Tibial artery (tissue), 4 donors: ENCODE measurements at places on chromosomes 12 and 14.
A peak's percentile ranks its signal among the peaks of the same experiment; 100 is the strongest.

DNA sequence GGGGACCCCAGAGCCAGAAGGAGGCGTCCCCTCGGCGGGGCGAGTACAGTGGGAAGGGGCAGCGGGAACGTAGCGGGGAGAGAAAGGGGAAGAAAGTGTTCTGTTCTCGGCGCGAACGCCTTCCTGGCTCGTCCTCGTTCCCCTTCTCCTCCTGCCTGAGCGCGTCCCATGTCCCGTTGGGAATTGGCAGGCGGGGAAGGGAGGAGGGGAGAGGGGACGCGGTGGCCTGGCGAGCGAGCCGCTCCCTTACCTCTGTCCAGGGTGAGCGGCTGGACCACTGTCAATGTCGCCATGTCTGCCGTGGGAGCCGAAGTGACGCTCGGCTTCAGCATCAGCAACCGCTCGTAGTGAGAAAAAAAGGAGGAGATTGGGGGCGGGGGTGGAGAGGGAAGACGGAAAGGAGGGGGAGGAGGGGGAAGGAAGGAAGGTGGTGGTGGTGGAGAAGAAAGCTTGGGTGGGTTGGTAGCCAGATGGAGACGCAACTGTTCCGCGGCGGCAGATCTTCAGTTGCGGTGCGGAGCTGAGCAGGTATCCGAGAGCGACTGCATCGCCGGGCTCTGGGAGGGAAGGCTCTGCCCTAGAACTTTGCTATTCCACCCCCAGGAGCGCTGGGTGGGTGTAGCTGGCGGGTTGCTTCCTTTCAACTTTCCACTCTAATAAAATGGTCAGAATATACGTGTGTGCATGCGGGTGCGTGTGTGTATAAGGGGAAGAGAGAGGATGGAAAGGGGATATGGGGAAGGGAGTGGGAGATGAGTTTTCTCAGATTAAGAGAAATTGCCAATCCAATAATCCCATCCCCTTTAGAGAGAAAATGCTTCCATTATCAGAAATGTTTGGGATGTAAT, at the start of gene LIN7A:
TSS of gene LIN7A (minus strand) at position 544 of the 848 bp plus-strand sequence. CDS start at position 332, 212 bp downstream.
- H3K36me3 ChIP-seq = no peaks in the 10 kb centered on the region
- H3K27me3 ChIP-seq = no peaks in the 10 kb centered on the region
- H3K27ac ChIP-seq = peak within 1 kb of the TSS; percentile 67
- peaks cover 3% of the 10 kb centered on the region for H3K4me1 ChIP-seq

DNA sequence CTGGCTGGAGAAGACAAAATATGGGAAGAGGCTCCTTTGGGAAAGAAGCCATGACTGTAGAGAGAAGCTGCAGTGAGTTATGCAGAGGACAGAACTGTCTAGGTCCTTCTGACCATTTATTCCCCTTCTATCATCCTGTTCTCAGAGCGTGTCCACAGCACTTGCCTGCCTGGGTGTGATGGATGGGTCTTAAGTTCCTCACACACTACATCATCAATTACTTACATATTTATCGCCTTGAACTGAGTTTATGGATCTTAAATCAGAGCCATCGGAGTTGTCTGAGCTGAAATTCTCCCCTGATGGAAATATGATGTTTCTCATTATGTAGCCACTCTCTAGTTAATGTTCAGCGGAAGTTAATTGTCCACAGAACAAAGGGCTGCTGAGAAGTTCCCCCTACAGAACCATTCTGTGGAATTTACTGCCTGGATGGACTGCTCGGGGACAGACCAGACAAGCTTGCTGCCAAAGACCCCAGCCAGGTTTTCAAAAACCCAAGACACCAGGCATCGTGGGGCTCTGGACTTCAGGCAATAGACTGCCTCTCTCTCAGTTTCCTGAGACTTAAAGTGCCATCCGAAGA, 232.5 kb upstream of the NOS1 start:
- H3K27me3 ChIP-seq = no peaks in the 10 kb centered on the region
- H3K36me3 ChIP-seq = no peaks in the 10 kb centered on the region
- no peak overlapping the region for H3K27ac ChIP-seq
- no peaks in the 10 kb centered on the region for H3K4me1 ChIP-seq
- H3K4me3 ChIP-seq = no peak overlapping the region

GRCh38 chr12:31558521-31558920, 32.4 kb downstream of the DENND5B start:
- no peak overlapping the region for H3K27ac ChIP-seq
- no peaks in the 10 kb centered on the region for H3K36me3 ChIP-seq
- DNase-seq = no peak
- no peaks in the 10 kb centered on the region for H3K4me1 ChIP-seq
- H3K4me3 ChIP-seq = no peak overlapping the region

DNA sequence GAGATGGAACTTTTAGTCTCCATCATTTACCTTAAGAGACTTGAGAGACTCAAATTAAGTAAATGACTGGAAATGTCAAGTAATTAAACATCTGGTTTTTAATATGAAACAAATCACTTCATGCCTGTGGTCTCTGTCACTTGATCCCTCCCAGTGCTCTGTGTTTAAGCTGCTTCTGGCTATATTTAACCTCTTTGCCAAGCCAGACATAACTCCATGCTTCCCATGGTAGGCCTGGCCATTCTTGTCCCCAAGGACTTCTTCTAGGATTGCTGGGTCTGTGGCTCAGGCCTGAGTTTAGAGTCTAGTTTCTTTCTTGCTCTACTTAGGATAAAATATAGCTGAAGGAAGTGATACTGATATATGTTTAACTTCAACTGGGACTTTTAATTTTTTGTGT, 1013.6 kb downstream of the FLRT2 start:
- no peak overlapping the region for H3K4me3 ChIP-seq
- DNase-seq = no peak
- no peak overlapping the region for H3K27ac ChIP-seq
- no peaks in the 10 kb centered on the region for H3K4me1 ChIP-seq
- H3K27me3 ChIP-seq = no peaks in the 10 kb centered on the region

DNA sequence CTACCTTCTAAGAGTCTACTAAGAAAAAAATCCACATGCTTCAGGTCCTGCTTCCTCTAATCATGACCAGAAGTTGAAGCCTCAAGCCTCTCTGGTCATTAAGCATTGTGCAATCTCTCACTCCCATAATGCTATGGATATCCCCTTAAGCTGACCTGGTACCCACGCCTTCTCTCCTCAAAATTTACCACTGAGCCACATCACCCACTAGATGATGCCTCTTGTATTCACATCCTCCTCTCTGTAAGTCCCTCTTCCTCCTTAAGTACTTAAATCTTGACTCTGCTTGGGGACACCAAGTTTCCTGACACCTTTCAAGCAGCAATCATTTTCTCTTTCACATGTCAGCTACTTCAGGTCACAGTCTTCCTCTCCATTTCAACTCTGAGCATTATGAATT, 9.8 kb downstream of the GALNT4 start:
- no peak overlapping the region for H3K27ac ChIP-seq
- H3K27me3 ChIP-seq = no peaks in the 10 kb centered on the region
- peaks cover 4% of the 10 kb centered on the region for H3K4me1 ChIP-seq
- H3K4me3 ChIP-seq = no peak overlapping the region
- DNase-seq = no peak

DNA sequence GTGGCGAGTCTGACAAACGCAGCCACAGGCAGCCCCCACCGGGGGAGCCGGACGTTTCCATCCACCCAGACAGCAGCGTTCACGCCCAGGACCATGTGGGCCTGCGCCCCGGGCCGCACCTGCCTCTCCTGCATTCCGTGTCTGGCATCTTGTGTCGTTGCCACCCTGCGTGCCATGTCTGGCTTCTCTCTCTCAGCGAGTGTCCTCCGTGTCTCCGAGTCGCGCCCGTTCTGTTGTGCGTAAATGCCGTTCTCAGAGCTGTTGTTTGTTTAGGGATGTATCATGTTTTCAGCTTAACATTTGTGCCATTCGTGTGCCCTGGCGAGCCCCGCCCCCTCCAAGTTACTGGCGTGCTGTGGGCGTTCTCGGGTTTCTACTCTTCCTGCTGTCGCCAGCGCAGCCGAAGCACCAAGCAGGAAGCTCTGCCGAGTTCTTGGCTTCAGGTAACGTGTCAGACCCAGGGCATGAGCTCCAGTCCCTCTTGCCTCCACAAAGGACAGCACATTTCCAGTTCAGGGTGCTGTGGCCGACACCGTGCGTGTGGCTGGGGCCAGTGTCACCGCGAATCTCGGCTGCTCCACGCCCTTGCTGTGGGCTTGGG, 34.6 kb downstream of the NOC4L start:
- no peak overlapping the region for H3K4me3 ChIP-seq
- no peak overlapping the region for H3K27ac ChIP-seq
- H3K36me3 ChIP-seq = no peaks in the 10 kb centered on the region
- H3K27me3 ChIP-seq = peaks cover 75% of the 10 kb centered on the region

GRCh38 chr12:119440803-119441360, 106.4 kb downstream of the CCDC60 start:
- no peak for DNase-seq
- no peaks in the 10 kb centered on the region for H3K36me3 ChIP-seq
- H3K4me3 ChIP-seq = no peak overlapping the region
- H3K4me1 ChIP-seq = no peaks in the 10 kb centered on the region

GRCh38 chr14:104392396-104393198, 187.0 kb upstream of the C14orf180 start:
- H3K27me3 ChIP-seq = peaks cover 37% of the 10 kb centered on the region
- no peak overlapping the region for H3K27ac ChIP-seq
- peak; percentile 59 for DNase-seq
- H3K36me3 ChIP-seq = no peaks in the 10 kb centered on the region
- H3K4me1 ChIP-seq = no peaks in the 10 kb centered on the region

GRCh38 chr14:86091811-86092210, 561.9 kb downstream of the FLRT2 start:
- DNase-seq = no peak
- no peaks in the 10 kb centered on the region for H3K36me3 ChIP-seq
- H3K27me3 ChIP-seq = no peaks in the 10 kb centered on the region
- H3K27ac ChIP-seq = no peak overlapping the region
- no peaks in the 10 kb centered on the region for H3K4me1 ChIP-seq

DNA sequence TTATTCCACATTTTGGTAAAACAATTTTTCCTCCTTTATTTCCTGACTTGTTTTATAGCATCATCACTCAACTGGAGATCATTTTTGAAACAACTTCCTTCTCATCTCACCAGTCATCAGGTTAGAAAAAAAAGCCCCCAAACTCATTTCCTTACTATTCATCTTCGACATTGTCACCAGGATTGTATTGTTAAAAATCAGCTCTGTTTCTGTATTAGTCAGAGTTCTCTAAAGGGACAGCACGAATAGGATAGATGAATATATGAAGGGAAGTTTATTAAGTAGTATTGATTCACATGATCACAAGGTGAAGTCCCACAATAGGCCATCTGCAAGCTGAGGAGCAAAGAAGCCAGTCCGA, 392.6 kb downstream of the FUT8 start:
- no peak overlapping the region for H3K4me3 ChIP-seq
- no peak for DNase-seq
- H3K36me3 ChIP-seq = no peaks in the 10 kb centered on the region
- H3K27ac ChIP-seq = no peak overlapping the region
- no peaks in the 10 kb centered on the region for H3K4me1 ChIP-seq
- H3K27me3 ChIP-seq = no peaks in the 10 kb centered on the region

GRCh38 chr12:57126561-57126960, 1.7 kb upstream of the LRP1 start:
- H3K4me3 ChIP-seq = peak overlapping the region; percentile 94
- H3K4me1 ChIP-seq = peaks cover 19% of the 10 kb centered on the region
- no peaks in the 10 kb centered on the region for H3K27me3 ChIP-seq
- H3K36me3 ChIP-seq = no peaks in the 10 kb centered on the region

DNA sequence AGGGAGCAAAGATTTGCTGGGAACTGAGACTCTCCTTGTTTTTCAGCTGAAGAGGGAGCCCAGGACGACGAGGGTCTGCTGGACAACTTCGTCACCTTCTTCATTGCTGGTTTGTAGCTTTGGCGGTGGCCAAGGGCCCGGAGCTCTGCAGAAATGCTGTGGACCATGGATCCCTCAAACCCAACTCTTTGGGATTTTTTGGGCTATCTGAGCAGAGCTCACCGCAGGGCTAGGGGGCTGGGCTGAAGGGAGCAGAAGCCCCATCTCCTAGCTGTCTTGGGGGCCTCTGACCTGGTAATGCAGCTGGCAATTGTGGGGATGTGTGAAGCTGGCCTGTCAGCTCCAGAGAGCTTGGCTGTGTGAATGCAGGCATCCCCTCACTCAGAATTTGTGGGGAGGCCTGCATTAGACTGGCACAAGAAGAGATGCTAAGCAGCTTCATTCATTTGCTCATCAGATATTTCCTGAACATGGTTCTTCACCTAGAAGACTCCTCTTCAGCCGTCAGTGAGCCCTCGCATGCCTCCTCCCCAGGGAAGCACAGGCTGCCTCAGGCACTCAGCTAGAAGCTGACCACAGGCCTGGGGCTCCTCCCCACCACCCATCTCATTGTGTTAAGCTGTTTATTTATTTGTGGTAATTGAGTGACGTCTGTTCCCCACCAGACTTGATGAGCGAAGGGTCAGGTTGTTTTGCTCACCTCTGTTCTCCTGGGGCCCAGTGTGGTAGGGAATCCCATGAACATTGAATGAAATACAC, 32.2 kb downstream of the CYP46A1 start:
- H3K27me3 ChIP-seq = no peaks in the 10 kb centered on the region
- H3K4me3 ChIP-seq = no peak overlapping the region
- DNase-seq = no peak
- H3K27ac ChIP-seq = no peak overlapping the region
- H3K4me1 ChIP-seq = no peaks in the 10 kb centered on the region

DNA sequence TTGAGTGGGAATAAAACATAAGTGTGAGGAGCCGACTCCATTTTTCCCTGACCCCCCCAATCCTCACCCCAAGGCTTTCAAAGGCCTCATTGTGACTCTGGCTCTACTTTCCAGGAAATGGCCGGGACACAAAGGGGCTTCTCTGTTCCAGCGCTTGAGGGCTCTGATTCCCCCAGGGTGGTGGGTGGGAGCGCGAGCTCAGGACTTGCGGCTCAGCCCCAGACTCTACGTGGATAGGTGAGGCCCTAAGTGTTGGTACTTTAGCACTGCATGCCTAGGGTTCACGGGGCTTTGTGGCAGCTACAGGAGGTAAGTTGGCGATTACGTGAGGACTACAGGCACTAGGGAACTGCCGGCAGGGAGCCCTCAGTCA, 553 bp downstream of the CNPY2 start:
- DNase-seq = no peak
- H3K4me3 ChIP-seq = peak overlapping the region; percentile 64
- no peaks in the 10 kb centered on the region for H3K36me3 ChIP-seq
- peaks cover 16% of the 10 kb centered on the region for H3K4me1 ChIP-seq

DNA sequence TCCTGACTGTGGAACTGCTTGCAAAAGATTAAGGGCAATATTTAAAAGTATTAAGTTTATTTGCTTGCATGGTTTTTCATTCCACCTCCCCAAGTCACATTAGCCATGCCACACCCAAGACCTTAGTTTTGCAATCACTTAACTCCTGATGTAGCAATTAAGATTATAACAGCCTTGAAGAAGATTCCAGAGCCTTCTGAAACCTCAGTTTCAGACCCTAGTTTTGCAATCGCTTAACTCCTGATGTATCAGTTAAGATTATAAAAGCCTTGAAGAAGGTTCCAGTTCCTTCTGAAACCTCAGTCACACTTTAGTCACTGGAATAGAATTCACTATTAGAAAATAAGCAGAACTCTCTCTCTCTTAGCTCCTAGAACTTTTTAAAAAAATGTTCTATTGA, 42.7 kb upstream of the DCN start:
- H3K36me3 ChIP-seq = no peaks in the 10 kb centered on the region
- no peaks in the 10 kb centered on the region for H3K27me3 ChIP-seq
- no peak for DNase-seq
- no peak overlapping the region for H3K27ac ChIP-seq
- no peaks in the 10 kb centered on the region for H3K4me1 ChIP-seq
- no peak overlapping the region for H3K4me3 ChIP-seq

GRCh38 chr14:22886500-22887259, 3.7 kb downstream of the REM2 start:
- peak; percentile 38 for DNase-seq
- no peaks in the 10 kb centered on the region for H3K27me3 ChIP-seq
- peak overlapping the region; percentile 74 for H3K4me3 ChIP-seq
- peaks cover 21% of the 10 kb centered on the region for H3K4me1 ChIP-seq
- peak overlapping the region; percentile 67 for H3K27ac ChIP-seq
- H3K36me3 ChIP-seq = no peaks in the 10 kb centered on the region
